ENCODE measurements at places on chromosomes 4 and X.
A peak's percentile ranks its signal among the peaks of the same experiment; 100 is the strongest.

- no peak for DNase-seq
Observed at GRCh38 chr4:36285784-36286480, 4.5 kb downstream of the DTHD1 start.

DNA sequence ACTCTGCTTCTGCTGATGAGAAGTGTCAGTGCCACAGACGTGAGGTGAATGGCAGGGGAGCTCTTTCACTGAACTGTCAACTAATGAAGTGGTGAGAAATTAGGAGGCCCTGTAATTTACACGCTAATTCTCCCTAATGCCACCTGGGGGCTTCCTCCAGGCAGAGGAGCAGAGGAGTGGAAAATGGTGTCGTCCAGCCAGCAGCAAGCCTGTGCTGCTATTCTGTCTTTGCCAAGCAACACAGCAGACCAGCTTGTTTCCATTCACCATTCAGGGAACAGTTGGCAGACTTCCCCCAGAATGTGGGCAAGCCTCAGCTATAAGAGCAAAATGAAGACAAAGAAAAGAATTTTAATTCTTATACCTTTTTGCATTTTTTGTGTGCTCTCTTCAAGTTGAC is 245.2 kb upstream of the TET2 start:
- no peak for DNase-seq

DNA sequence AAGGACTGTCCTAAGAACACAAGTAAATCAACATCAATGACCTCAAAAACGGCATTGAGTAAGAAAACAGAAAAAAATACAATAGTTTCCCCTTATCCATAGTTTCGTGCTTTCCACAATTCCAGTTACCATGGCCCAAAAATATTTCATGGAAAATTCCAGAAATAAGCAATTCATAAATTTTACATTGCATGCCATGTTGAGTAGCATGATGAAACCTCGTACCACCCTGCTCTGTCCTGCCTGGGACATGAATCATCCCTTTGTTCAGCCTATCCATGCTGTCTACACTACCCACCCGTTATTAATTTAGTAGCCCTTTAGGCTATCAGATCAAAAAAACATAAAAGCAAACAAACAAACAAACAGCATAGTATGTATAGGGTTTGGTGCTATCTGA is 51.1 kb downstream of the KLF3 start:
- DNase-seq = no peak

GRCh38 chr4:76811604-76812412 is 86.1 kb downstream of the SOWAHB start:
- DNase-seq = peak; percentile 74

GRCh38 chrX:91122151-91122694 is 312.4 kb upstream of the PABPC5 start:
- DNase-seq = no peak

DNA sequence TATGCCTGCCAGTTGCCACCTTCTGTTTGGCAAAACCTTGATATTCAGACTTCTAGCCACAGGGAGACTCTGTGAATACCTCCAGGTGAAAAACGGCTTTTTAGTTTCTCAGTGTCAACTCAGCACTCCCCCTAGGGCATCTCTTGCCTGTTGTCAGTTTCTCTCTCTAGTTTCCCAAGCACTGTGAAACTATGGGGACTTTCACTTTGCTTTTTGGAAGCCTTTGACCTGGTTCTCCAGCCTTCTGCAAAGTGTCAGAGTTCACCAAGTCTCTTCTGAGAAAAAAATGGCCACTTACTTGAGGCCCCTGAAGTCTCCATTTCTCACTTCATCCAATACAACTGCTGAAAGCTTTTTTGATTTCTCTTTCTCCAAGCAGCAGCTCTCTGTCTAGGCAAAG is 521.5 kb downstream of the INPP4B start:
- no peak for DNase-seq

DNA sequence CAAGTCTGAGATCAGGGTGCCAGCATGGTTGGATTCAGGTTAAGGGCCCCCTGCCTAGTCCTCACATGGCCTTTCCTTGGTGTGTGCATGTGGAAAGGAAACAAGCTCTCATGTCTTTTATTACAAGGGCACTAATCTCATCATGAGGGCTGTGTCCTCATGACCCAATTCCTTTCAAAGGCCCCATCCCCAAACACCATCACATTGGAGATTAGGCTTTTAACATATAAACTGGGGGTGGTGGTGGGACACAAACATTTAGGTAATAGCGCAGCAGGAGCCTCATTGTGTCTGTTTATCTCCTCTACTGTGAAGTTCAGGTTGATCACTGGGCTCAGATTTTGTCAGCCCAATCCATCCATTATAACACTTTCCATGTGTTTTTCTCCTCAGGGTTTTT is 41.0 kb downstream of the BEX3 start:
- no peak for DNase-seq

DNA sequence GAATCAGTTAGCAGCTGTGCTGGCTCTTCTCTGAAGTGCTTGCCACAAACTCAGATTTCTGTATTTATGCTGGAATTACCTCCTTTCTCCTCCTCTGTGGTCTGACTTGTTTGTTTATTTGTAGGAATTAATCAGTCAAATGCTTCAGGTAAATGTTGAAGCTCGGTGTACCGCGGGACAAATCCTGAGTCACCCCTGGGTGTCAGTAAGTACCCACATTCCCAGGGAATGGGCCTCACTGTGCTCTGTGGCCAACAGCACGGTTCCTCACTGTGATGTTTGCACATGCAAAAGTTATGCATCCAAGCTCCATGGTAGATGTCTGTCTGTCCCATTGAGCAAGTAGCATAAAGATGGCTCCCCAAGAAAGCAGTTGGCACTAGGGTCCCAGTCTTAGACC is 169.9 kb downstream of the DCLK2 start:
- no peak for DNase-seq

DNA sequence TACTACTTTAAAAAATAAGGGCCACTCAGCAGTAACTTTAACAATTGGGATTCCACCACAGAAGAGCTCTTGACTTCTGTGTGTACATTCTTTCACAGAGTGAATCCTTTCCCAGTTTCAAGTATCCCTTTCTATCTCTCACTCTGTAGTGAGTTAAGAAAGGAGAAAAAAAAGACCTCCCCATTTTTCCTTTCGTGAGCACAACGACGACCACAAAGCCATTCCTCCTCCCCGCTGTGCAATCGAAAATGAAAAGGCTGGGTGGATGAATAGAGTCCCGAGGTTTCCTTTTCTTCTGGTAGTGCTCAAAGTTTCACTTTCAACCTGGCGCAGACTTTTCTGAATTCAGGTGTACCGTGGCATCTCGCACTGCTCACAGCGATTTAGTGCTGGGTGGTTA is 58.0 kb downstream of the TAB3 start:
- DNase-seq = no peak

DNA sequence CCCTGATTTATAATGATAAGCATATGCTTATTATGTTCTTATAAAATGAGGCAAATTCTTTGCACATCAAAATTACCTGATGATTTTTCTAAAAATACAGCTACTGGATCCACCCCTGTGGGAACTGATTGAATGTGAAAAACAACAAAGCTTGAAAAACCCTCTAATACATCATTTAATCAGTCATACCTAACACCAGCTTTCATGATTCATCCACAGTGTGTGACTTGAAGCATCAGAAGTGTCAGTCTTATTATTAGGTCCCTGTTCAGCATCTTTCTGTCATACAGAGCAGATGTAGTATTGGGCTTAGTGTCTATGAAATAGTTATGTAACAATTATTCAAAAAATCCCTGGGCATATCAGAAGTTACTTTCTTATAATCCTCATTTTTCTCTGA is 671.3 kb upstream of the GALNT7 start:
- DNase-seq = no peak

GRCh38 chr4:36402008-36402758 is 120.8 kb downstream of the DTHD1 start:
- DNase-seq = no peak

- DNase-seq = no peak
Observed at GRCh38 chr4:116880625-116881024, 204.8 kb downstream of the TRAM1L1 start.

- DNase-seq = no peak
Observed at GRCh38 chr4:35252866-35253265, 991.4 kb downstream of the ARAP2 start.

GRCh38 chr4:55442541-55442940 is 46.8 kb downstream of the TMEM165 start:
- no peak for DNase-seq

- DNase-seq = no peak
Observed at GRCh38 chr4:114041117-114041475, 61.6 kb upstream of the ARSJ start.

DNA sequence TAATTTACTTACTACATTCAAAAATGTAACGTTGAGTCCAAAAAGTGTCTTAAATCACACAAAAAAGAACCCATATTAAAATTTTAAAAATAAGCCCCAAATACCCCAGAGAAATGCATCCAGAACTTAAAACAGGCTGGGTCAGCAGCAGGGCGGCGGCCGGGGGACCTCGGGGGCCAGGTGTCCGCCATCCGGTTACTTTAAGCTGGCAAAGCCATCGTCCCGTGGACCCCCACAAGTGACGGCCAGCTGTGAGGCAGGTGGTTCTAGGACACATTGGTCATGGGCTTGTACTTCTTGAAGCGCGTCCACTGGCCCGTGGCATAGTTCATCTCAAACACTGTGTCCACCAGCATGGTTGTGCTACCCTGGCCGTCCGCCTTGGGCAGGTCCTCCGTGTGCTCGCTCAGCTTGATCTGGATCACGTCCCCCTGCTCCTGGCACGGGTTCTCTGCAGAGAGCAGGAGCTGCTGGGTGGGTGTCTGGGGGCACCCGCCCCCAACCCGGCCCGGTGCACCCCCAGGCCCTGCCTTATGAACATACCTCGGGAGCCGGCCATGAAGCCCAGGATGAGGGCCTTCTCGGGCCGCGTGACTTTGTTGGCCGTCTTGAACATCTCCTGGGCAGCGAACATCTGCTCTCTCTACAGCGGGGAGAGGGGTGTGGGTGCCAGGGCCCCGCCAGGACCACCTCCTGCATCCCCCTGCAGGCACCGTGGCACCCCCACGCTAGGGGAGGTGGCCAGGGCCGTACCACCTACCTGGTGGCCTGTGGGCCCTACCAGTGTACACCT is 25.5 kb downstream of the NELFA start:
- no peak for DNase-seq

- DNase-seq = no peak
Observed at GRCh38 chr4:101910786-101911373, 120.3 kb downstream of the BANK1 start.

DNA sequence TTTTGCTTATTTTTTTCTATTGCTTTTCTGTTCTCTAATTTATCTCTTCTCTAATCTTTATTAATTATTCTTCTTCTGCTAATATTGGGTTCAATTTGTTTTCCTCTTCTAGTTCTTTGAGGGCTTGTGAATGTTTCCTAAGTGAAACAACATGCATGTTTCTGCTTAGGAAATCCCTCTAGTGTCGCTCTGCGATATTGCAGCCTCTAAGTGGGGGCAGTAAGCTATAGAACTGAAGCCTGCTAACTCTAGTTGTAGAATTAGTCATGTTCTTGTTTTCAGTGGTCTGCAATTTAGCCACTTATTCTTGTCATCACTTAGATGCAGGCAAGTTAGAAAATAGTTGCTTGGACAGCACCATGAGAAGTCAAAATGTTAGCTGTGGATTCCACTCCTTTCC is 222.6 kb downstream of the SPIN4 start:
- no peak for DNase-seq

DNA sequence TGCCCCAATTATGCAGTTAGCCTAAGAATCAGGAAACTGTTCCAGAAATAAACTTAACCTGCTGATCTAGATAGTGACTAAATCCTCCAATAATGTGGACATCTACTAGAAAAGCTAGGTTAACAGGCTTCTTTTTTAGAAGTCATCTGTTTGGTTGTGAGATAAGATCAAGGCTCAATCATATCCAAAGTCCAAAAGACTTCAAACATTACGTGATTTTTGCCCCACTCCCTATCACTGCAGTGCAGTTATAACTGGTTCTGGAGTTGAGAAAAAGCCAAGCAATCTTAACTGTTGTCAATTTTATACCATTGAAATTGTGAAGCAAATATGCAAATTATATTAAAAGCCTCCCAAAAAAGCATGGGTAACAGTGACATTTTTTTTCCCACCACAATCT is 781.4 kb downstream of the KLHL13 start:
- no peak for DNase-seq

GRCh38 chrX:27694667-27695066 is 104.5 kb downstream of the DCAF8L2 start:
- no peak for DNase-seq

- DNase-seq = no peak
Observed at GRCh38 chr4:41573502-41574001, 35.6 kb downstream of the LIMCH1 start.

DNA sequence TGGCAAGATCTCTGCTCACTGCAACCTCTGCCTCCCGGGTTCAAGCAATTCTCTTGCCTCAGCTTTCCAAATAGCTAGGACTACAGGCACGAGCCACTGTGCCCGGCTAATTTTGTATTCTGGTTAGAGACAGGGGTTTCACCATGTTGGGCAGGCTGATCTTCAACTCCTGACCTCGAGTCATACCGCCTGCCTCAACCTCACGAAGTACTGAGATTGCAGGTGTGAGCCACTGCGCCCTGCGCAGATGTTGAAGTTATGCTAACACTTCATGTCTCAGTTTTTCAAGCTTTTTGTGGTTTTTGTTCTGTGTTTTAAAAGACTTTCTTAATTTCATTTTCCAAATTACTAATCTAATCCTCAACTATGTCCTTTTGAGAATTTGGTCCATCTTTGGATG is 154.4 kb upstream of the TLL1 start:
- no peak for DNase-seq

DNA sequence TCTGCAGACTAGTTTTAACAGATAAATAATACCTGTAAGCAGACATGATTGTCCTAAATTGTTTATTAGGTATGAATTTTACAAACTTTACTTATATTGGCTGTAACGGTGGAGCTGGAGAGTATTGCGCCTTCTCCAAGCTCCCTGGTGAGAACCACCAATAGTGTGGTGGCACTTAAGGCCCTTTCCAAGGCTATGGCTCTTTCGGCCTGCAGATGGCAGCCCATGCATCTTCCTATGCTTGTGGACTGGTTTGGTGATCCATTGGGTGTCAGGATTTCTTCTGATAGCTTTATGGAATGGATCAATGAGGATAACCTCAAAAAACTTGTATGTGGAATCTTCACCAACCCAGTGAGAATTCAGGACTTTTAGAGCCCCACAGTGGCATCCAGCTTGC is 7.8 kb downstream of the LARP1B start:
- no peak for DNase-seq
